Stomach (tissue), 19 donors: ENCODE measurements at places on chromosomes 1 and 21. TPM values are rescaled to one million over a fixed set of nuclear protein-coding genes. Genes with fewer than 3 reads are reported as not detected.
A peak's percentile ranks its signal among the peaks of the same experiment; 100 is the strongest.

GRCh38 chr1:66919828-66920227, 4.8 kb downstream of the DNAI4 start:
- peaks cover 19% of the 10 kb centered on the region for H3K4me1 ChIP-seq
- no peak overlapping the region for H3K27ac ChIP-seq
- no peaks in the 10 kb centered on the region for H3K27me3 ChIP-seq
- H3K36me3 ChIP-seq: no peaks in the 10 kb centered on the region
- no peak for DNase-seq

GRCh38 chr1:215132156-215132555, 49.6 kb downstream of the KCNK2 start:
- DNase-seq: no peak
- no peaks in the 10 kb centered on the region for H3K4me1 ChIP-seq
- H3K27ac ChIP-seq: no peak overlapping the region

DNA sequence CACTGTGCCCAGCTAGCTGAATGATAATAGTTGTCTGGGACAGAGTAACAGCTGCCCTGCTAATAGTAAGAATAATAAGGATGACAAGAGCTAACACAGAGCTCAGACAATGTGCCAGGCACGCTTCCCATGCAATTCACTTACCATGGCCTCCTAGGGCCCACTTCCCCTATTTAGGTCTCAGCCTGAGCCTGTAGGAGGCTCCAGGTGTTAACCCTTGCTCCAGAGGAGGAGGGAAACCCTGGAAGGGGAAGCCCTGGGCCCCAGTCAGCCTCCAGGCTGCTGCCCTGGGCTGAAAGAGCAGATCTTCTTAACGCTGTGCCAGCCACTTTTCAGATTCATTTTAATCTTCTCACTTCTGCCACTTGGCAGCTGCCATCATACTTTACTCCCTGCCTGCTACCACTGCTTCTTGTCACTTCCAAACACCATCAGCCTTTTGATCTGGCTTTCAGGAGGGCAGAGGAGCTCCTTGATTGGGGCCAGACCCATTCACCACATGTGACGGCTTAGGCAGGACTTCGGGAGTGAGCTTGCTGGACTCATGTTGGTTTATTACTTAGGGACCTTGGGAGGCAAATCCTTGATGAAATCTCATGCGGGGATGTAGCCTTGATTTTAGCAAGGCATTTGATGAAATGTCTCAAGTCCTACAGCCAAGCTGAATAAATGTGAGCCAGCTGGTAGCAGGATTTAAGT, 66.7 kb upstream of the PARP1 start:
- no peaks in the 10 kb centered on the region for H3K4me1 ChIP-seq
- no peak overlapping the region for H3K4me3 ChIP-seq
- no peaks in the 10 kb centered on the region for H3K27me3 ChIP-seq
- no peak for DNase-seq
- H3K27ac ChIP-seq: no peak overlapping the region

DNA sequence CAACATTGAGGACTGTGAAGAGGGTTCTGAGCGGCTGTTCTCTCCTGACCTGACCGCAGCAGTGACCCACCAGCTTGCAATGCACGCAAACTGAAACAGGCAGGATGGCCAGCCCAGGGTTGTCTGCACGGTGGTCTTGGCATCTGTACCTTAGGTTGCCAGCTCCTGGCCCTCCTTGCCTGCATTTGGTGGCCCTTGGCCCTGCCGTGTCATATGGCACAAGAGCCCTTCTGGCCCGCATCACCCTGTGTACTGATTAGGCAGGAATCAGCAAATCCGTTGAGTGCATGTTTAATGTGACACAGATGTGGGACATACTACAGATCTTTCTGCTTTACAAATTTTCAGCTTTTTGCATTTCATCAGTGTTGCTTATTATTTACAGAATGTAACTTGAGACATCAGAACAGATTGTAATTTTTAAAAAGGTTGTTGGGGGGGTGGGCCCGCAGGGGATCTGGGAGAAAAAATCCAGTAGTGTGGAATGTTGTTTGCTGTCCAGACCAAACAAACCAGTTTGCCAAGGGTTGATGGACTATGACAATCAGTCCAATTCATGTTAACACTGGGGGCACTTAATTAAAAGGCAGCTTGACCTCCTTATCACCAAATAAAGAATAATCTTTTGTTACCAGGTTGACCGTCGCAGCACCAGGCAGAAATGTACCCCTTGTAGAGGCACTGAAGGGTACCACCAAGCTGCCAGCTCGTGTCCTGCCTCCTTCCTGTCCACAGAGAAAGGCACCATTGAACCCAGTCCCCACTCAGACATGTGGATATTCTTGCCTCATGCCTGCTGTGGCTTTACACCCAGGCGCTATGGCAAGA, 132.6 kb downstream of the DHRS3 start:
- H3K36me3 ChIP-seq: peaks cover 2% of the 10 kb centered on the region
- H3K27me3 ChIP-seq: no peaks in the 10 kb centered on the region
- no peak overlapping the region for H3K4me3 ChIP-seq
- H3K27ac ChIP-seq: peak overlapping the region; percentile 41
- H3K4me1 ChIP-seq: peaks cover 42% of the 10 kb centered on the region

GRCh38 chr1:85303440-85304162, 27.2 kb upstream of the BCL10 start:
- no peaks in the 10 kb centered on the region for H3K36me3 ChIP-seq
- no peak for DNase-seq

The OR2L5 gene
- total RNA-seq: not detected

The AMY2A gene
- total RNA-seq: not detected

The KRTAP10-4 gene
- total RNA-seq: not detected

DNA sequence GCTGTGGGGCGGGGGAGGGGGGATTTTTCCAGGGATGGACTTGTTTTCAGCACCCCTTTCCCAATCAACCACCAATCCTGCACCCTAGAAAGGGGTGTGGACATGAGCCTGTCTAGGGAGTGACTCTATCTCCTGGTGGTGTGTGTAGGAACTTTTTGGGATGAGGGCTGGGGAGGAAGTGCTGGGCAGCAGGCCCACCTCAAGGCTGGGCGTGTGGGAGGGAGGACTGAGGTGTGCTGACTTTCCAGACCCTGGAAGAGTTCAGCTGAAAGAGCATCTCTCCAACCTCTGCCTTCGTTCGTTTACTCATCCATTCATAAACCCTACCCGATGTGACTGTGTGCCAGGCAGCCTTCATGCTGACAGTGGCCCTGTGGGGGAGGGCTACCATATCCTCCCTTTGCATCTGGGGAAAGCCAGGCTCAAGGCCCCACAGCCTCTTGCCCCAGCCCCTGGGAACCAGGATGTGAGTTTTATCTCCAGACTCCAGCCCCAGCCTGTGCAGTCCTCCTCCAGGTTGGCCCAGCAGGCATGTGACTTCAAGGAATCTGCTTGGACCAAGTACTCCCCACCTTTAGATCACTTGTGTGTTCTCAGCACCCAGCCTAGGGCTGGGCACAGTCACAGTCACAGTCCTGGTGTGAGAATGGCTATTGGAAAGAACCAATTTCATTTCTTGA, 6.7 kb downstream of the KNCN start:
- peaks cover 46% of the 10 kb centered on the region for H3K27me3 ChIP-seq
- no peak overlapping the region for H3K27ac ChIP-seq
- no peaks in the 10 kb centered on the region for H3K36me3 ChIP-seq
- H3K4me3 ChIP-seq: no peak overlapping the region
- no peak for DNase-seq

- no peak for DNase-seq
- H3K4me3 ChIP-seq: no peak overlapping the region
- no peak overlapping the region for H3K27ac ChIP-seq
- H3K27me3 ChIP-seq: no peaks in the 10 kb centered on the region
Observed at GRCh38 chr1:211735208-211736170, 60.1 kb upstream of the NEK2 start.

- no peak overlapping the region for H3K4me3 ChIP-seq
- DNase-seq: peak; percentile 84
- peaks cover 30% of the 10 kb centered on the region for H3K4me1 ChIP-seq
- peak overlapping the region; percentile 47 for H3K27ac ChIP-seq
- peaks cover 83% of the 10 kb centered on the region for H3K36me3 ChIP-seq
- H3K27me3 ChIP-seq: no peaks in the 10 kb centered on the region
Observed at GRCh38 chr1:204446413-204447111, 34.9 kb upstream of the PPP1R15B start.

The CADM3 gene
- 7.8 TPM for total RNA-seq

DNA sequence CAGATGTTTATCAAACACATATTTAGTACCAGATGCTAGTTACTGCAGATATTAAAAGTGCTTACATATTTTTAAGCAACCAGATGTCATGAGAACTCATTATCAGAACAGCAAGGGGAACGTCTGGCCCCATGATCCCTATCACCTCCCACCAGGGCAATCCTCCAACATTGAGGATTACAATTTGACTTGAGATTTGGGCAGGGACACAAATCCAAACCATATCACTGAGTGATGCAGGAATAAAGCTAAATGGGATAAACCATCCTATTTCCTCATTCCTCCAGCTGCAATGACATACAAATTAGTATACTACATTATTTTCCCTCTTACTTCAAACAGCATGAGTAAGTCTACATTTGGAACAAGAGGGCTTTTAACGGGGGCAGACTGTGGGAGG, 3.1 kb upstream of the KCNK2 start:
- H3K4me3 ChIP-seq: no peak overlapping the region
- no peaks in the 10 kb centered on the region for H3K27me3 ChIP-seq
- H3K27ac ChIP-seq: no peak overlapping the region
- DNase-seq: no peak
- no peaks in the 10 kb centered on the region for H3K36me3 ChIP-seq

GRCh38 chr1:84653130-84653677, 37.1 kb downstream of the SSX2IP start:
- no peaks in the 10 kb centered on the region for H3K27me3 ChIP-seq
- H3K36me3 ChIP-seq: peaks cover 41% of the 10 kb centered on the region
- DNase-seq: no peak
- H3K4me3 ChIP-seq: no peak overlapping the region
- no peak overlapping the region for H3K27ac ChIP-seq
- no peaks in the 10 kb centered on the region for H3K4me1 ChIP-seq

DNA sequence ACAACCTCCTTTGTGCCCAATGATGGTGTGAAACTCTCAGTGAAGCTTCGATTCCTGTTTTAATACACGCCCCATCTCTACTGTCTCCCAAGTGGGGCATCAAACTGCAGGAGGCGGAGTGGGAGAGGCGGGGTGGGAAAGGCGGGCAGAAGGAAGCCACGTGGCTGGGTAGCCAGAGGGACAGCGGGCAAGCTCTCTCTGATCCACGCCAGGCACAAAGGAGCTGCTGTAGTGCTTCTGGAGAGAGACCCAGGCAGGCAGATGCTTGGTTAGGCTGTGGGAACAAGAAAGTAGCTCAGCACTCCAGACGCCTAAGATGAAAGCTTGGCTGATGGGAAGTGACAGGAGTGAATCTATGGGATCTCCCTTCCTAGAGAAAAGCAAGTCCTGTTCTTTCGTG, 25.7 kb downstream of the TRIM67 start:
- H3K4me1 ChIP-seq: no peaks in the 10 kb centered on the region
- no peak overlapping the region for H3K27ac ChIP-seq
- H3K27me3 ChIP-seq: peaks cover 10% of the 10 kb centered on the region
- DNase-seq: no peak
- H3K36me3 ChIP-seq: no peaks in the 10 kb centered on the region

The FCRL4 gene
- total RNA-seq: not detected

DNA sequence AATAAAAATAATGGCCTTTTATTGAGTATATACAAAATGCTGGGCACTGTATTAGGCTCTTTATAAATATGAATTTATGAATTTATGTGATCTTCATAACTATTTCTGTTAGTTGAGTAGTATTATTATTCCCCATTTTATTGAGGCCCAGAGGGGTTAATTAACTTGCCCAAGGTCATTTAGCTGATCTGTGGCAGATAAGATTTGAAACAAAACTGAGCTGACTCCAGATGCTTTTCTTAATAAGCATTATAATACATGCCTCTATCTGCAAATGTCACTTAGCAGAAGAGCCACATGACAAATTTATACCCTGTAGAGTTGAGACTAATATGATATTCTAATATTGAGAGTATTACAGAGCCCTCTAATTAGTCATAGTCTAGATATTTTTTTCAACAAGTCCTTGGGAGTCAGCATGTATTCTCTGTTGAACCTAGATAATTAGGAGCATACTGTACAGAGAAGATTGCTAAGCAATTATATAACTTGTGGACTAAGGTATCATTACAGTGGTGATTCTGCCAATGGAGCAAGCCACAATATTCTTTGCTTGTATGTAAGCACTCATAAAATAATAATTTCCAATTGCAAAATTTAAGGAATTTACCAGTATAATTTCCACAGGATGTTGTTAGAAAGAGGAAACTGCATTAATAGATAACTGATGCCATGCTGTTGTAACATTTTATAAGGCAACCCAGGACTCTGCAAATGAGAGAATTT, 112.0 kb downstream of the LRRC40 start:
- no peaks in the 10 kb centered on the region for H3K4me1 ChIP-seq
- H3K27me3 ChIP-seq: no peaks in the 10 kb centered on the region

- H3K4me1 ChIP-seq: no peaks in the 10 kb centered on the region
- H3K27ac ChIP-seq: no peak overlapping the region
- no peak overlapping the region for H3K4me3 ChIP-seq
- H3K27me3 ChIP-seq: no peaks in the 10 kb centered on the region
Observed at GRCh38 chr1:57517587-57518374, 93.9 kb upstream of the DAB1 start.

DNA sequence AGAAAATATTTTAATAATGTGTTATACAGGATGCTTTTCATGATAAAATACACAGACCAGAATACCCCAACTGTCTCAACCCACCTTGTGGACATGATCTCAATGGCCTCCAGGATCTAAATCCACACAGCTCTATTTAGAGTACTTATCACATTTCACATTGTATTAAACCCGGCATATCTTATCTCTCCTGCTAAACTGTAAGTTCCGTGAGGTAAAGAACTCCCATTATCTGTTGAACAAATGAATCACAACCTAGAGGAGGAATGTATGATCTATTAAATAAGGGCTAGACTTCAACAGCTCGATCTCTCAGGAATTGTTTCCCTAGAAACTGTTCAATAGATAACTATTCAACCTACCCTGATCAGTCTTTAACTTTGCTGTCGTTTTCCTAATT, 6.9 kb downstream of the ETV3 start:
- no peaks in the 10 kb centered on the region for H3K27me3 ChIP-seq
- no peak overlapping the region for H3K4me3 ChIP-seq
- peaks cover 98% of the 10 kb centered on the region for H3K36me3 ChIP-seq
- H3K4me1 ChIP-seq: peaks cover 47% of the 10 kb centered on the region

- no peaks in the 10 kb centered on the region for H3K36me3 ChIP-seq
- H3K4me3 ChIP-seq: no peak overlapping the region
- no peaks in the 10 kb centered on the region for H3K27me3 ChIP-seq
- H3K4me1 ChIP-seq: no peaks in the 10 kb centered on the region
- no peak overlapping the region for H3K27ac ChIP-seq
Observed at GRCh38 chr1:166233750-166234366, 67.1 kb upstream of the FAM78B start.

DNA sequence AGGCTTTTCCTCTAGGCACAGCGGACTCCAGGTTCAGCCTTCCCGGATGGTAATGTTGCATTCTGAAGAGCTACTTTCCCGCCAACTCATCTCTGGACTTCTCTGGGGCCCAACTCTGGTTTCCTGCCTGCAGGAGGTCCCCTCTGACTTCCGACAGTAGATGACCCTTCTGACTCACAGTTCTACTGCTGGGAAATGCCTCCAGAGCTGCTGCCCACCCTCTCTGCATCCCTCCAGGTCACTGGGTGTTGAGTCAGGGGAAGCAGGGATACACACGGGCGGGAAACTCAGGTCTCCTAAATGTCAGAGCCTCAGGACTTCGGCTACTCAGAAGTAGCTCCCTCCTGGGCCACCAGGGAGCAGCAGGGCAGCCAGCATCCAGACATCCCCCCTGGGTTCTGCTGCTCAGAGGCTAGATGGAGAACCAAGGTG, 2.1 kb upstream of the KIF21B start:
- H3K27ac ChIP-seq: peak overlapping the region; percentile 73
- H3K27me3 ChIP-seq: no peaks in the 10 kb centered on the region
- peaks cover 48% of the 10 kb centered on the region for H3K4me1 ChIP-seq
- DNase-seq: no peak
- no peak overlapping the region for H3K4me3 ChIP-seq
- H3K36me3 ChIP-seq: no peaks in the 10 kb centered on the region

The SLC41A1 gene
- 29.2 TPM for total RNA-seq
